CD4-positive, alpha-beta T cell (primary cell): ENCODE measurements at places on chromosomes 2 and 18. TPM values are rescaled to one million over a fixed set of nuclear protein-coding genes. Genes with fewer than 3 reads are reported as not detected.

Gene TIA1
- 34.4 TPM for total RNA-seq

Gene SLC11A1
- 6.3 TPM for total RNA-seq

Gene SMCHD1
- 357 TPM for total RNA-seq

Gene NTSR2
- total RNA-seq, result not detected

DNA sequence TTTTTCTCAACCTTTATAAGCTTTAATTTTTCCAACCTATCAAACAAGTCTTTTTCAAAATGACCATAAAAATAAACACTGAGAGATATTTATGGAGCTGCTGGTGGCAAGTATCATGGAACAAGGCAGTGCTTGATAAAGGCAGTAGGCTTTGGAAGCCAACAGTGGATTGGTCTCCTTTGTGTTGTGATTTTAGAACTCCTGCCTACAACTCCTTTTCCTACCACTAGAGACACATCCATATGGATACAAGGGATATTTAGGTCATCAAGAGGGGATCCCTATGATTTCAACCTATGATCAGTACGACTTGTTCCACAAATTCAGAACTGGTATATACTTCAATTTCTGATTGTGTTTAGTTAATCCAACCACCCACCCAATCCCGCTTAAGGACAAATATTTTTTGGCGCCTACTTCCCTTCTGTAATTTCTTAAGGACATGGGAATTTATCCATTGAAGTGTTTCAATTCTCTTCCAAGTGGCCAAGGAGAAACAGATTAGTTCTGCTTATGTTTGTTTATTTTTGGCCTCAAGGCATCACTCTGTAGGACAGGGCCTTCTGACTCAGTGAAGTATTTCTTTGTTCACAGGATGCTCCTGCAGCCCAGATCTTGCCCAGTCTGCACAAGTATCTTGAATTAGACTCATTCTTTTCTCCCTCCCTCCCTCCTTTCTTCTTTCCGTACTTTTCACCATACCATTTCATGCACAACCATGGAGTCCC lies 2119.6 kb upstream of the PIK3C3 start:
- no peak for DNase-seq

- no peak for DNase-seq
Measured at GRCh38 chr2:230953845-230954244, 28.8 kb upstream of the GPR55 start.

- no peak for DNase-seq
Measured at GRCh38 chr2:85753035-85753524, 711 bp upstream of the ATOH8 start.

GRCh38 chr18:74832381-74832780 lies 234.7 kb downstream of the ZNF407 start:
- DNase-seq, result no peak

GRCh38 chr2:239195318-239195871 lies 205.4 kb downstream of the HDAC4 start:
- no peak for DNase-seq

DNA sequence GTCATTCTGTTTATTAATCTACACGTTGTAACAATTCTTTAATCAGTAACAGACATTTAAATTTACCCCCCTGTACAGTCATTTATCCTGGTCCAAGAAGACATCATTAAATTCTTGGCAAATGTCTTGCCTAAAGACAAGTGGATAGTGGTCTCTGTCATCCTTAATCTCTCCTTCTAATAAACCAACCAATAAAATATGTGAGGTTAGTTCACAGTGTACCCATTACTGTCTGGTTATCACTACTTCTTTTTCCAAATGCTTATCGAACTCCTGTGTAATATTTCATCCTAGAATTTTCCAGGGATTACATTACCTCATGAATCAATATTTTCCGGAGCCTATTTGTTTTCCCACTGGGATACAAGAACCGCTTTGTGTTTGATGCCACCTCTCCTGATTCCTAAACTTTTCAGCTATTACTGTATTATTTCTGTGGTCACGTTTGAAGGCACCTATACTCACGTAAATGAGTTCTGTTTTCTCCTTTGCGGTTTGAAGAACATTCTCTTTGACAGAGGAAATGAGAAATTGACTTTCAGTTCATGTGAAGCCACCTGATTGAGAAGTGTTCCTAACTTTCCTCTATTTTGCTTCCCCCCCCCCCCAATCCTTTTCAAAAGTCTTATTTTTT lies 131.5 kb downstream of the RTN4 start:
- DNase-seq, result no peak

GRCh38 chr2:198371921-198372543 lies 567.6 kb downstream of the PLCL1 start:
- no peak for DNase-seq

GRCh38 chr2:68193787-68194372 lies 36.2 kb downstream of the PNO1 start:
- DNase-seq, result no peak

DNA sequence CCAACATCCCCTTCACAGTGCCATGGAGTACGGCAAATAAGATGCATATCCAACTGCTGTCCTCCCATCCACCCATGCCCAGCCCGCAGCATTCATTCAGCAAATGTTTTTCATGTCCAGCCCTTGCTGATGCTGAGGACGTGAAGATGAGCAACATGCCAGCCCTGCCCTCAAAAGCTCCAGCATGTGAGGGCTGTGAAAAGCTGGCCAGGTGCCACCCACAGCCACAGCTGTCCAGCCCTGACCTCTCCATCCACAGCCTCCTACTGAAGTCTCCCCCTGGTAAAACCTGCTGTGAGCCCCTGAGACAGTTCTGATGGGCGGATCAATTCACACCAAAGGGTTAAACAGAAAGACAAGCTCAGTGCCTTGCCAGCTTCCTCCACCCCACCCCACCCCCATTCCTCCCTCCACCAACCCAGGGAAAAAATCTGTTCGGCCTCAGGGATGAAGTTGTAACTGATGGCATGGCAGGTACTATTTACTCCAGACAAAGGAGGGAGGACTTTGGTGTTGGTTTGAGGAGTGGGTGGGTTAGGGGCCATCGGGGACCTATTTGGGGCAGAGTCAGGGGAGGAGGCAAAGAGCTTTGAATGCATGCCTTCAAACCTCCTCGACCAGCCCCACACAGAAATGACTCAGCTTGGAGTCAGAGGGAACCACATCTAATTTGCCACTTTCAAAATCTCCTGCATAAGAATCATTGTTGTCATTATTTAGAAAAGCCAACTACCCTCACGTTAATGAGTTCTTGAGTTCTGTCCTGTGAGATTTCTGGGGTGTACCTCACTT lies 4.3 kb downstream of the ZBTB7C start:
- no peak for DNase-seq

- DNase-seq, result no peak
Measured at GRCh38 chr18:24234330-24234729, 95.5 kb downstream of the CABYR start.
